Fibroblast of lung (primary cell): ENCODE measurements at places on chromosomes 4 and X.

DNA sequence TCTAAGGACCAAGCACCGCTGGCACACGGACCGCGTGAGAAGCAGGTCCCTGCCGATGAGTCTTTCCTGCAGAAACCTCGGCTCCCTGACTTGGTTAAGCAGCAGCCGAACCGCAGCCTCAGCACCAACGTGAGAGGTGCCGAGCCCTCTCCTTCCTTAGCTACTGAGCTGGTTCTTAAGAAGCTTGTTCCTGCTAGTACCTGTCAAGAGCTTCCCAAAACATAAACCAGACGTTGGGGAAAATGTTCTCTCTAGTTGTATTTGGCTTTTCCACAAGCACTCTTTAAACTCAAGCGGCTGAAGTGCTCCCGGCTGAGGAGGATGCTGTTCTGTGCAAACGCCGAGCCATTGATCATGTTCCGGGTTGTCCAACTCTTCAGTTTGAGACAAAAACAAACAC, 29.3 kb upstream of the TLR3 start:
- no peak for DNase-seq

DNA sequence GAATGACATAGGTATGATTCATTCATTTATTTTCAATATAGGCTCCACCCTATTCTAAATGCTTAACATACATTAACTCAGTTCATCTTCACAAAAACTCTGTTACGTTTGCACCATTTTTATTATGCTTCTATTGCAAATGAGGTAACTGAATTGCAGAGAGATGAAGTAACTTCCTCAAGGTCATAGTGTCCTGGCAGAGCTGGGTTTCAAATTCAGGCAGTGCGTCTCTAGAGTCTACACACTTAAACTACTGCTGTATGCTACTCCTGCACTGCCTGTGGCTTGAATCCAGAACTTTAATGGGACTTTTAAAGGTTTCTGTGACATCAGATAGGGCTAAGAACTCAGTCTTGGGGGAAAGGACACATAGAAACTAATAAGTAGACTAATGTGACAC, 413.4 kb downstream of the UBE2NL start:
- DNase-seq = no peak

DNA sequence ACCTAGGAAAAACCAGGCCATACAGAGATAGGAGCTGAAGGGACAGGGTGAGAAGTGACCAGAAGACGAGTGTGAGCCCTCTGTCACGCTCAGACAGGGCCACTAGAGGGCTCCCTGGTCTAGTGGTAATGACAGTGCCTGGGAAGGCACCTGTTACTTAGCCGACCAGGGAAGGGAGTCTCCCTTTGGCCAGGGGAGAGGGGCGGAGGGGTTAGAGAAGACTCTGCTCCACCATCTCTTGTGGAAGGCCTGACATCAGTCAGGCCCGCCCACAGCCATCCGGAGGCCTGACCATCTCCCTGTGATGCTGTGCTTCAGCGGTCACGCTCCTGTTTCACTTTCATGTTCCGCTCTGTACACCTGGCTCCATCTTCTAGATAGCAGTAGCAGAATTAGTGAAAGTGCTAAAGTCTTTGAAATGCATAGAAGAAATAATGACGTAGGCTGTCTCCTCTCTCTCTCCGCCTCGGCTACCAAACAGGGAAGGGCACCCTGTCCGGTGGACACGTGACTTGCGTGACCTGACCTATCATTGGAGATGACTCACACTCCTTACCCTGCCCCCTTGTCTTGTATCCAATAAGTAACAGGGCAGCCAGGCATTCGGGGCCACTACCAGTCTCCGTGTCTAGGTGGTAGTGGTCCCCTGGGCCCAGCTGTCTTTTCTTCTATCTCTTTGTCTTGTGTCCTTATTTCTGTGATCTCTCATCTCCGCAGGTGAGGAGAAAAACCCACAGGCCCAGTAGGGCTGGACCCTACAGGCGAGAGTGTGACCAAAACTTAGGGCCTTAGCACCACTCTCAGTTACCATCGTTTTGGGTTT, 26.7 kb downstream of the HTT-AS start:
- peak; percentile 41 for DNase-seq

- DNase-seq = no peak
Measured at GRCh38 chr4:146059151-146059550, 116.4 kb upstream of the LSM6 start.

DNA sequence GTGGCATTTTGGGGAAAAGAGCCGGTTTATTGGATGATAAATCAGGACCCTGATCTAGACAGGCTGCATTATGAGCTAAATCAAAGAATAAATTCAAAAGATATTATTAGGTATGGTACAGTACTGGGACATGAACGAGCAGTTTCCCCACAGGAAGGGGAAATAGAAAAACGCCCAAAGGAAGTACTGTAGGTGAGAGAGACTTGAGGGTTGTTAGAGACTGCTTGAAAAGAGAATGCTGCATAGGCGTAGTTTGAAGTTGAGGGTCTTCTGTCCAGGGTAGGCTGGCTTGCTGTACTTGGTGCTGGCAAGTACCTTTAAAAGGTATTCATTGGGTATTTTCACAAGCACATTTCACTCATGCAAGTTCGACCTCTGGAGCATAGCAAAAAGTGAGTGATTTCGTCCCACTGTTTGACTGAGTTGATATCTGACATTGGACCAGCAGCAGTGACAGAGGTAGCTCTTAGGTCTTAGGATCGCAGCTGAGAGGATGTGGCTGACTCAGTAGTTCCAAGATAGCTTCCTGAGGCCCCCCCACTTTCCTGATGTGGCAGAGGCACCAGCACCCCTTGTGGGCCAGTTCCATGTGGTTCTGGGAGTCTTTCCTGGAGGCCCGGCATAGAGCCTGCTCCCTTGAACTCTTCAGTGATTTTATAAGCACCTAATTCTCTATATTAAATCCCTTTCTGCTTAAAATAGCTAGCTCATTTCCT, 64.3 kb downstream of the TMEM131L start:
- no peak for DNase-seq

- DNase-seq = no peak
Measured at GRCh38 chr4:95167805-95168204, 381.0 kb downstream of the UNC5C start.

DNA sequence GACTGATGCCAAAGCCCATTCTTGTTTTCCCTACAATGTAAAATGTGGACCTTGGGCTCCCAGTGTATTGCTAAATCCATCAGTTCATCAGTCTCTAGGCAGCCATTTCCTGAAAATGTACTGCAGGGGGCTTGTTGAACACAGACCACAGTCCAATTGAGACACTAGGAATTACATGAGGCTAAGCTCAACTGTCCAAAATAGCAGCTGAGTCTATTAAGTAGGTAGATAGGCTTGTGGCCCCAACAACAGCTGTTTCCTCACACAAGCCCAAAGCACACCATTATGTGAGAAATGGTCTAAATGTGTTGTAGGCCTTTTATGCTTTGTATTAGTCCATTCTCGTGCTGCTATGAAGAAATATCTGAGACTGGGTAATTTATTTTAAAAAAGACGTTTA, 60.0 kb upstream of the PAK3 start:
- DNase-seq = no peak
